ENCODE measurements at places on chromosomes 12 and 14.

GRCh38 chr12:116968986-116969385 is 58.2 kb downstream of the FBXW8 start:
- DNase-seq = no peak

DNA sequence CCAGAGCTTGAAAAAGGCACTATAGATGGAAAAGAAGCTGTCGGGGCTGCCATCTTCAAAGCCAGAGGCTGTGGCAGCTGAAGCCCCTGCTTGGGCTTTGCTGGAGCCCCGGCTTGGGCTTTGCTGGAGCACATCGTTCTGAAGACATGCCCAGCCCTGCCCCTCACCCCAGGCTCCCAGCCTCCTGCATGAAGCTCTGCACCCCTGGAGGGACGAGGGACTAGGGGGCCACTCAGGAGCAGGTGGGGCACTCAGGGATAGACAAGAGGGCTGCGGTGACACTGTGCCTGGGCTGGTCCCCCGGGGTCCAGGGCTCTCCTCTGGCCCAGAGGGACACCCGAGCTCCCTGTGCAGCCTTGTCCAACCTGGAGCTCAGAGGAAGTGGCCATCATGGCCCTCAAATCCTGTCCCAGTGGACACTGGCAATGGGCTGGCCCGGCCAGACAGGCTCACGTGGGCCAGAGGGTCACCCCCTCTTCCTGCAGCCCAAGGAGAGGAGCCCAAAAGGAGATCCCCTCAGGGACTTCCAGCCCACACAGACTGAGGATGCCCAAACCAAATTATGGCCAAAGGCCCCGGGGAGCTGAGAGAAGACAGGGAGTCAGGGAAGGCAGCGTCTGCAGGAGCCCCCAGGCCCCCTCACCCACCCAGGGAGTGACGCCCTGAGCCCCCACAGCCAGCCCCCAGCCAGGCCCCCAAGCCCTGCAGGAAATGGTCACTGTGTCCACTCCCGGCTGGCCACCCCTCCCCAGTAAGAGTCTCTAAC is 23.1 kb upstream of the C14orf180 start:
- no peak for DNase-seq

- no peak for DNase-seq
These were observed 13.5 kb upstream of the EML1 start for GRCh38 chr14:99779751-99780150.

DNA sequence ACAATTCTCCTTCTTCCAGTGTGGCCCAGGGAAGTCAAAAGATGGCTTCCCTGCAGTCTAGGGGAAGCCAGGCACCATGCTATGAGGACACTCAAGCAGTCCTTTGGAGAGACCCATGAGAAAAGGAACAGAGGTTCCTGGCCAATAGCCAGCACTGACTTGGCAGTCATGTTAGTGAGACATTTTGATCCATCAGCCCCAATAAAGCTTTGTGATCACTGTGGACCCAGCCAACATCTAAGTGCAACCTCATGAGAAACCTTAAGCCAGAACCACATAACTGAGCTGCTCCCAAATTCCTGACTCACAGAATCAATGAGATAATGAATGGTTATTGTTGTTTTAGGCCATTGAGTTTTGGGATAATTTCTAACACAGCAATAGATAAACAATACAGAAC is 51.0 kb upstream of the NAP1L1 start:
- DNase-seq = no peak

DNA sequence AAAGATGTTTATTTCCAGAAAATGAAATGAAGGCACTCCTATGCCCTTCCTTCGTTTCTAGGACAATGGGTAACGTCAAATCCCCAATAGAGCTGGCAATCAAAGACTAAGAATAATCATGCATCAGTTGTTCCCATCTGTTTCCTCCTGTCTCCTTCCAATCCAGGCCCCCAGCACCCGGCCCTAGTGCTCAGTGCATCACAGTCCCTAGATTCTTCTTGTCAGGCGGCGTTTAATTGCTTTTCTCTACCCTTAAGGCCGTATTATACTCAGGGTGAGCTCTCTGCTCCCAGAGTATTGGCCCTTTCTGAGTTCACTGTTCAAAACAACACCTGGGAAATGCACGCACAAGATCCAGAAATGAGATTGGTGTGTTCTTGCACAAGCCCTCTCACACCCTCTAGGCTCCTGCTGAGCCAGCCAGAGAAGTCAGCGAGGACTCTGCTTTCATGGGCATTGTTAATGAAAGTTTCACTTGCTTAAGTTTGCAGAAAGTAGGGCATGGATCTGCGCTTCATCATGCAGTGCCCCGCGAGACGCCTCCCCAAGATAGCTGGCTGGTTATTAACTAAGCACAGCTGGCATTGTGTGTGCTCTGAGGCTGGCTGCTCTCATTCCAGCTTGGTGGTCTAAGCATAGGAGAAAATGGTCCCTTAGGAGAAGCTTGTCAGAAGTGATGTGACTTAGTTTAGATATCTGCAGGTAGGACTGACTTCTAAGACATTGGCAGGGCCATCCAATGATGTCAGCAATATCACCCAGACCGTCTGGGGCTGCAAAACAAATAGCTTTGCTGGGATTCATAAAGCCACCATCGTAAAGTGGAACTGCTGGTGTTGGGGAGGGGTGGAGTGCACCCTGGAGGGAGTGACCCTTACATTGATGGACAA is 28.7 kb downstream of the CRACR2A start:
- no peak for DNase-seq

- DNase-seq = no peak
These were observed 53.3 kb downstream of the TRAF3 start for GRCh38 chr14:102830474-102831045.

- DNase-seq = no peak
These were observed 10.6 kb upstream of the NCOR2 start for GRCh38 chr12:124577986-124578385.

- no peak for DNase-seq
These were observed 36.1 kb downstream of the ATP2B1 start for GRCh38 chr12:89672589-89672979.

DNA sequence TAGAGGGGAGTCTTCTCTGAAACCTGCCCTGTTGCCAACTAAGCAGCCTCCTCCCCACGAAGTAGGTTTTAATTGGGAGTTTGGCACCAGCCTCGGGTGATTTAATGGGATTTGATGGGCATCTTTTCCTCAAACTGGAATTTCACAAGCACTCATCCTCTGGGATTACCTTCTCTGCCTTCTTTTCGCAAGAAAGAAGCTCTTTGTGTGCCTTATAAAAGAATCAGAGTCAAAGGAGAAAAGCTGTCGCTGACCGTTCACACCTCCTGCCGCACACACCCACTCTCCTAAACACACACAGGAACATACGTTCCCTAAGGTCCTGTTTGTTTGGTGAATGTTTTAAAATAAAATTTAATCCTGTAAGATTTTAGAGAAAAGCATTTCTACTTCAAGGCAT is 84.0 kb downstream of the PRMT8 start:
- no peak for DNase-seq

GRCh38 chr14:33123281-33123680 is 184.6 kb downstream of the NPAS3 start:
- no peak for DNase-seq

- no peak for DNase-seq
These were observed 17.7 kb upstream of the C14orf180 start for GRCh38 chr14:104561632-104562495.

DNA sequence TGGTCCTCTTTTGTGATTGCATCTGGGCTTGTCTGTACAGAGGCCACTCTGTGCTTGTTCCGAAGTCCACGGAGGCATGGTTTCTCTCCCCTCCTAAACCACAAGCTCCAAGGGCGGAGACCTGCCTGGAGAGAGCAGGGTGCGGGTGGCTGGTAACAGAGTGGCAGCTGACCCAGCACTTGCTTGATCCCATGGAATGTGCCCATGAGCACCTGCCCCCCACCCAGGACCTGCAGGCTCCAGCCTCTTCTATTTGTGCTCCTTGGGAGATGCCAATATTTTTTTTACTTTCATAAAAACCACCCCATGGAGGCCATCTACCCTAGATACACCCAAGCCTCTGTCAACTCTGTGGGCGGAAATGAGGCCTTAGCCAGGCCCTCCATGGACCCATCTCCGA is 104.7 kb downstream of the PRMT8 start:
- DNase-seq = no peak

GRCh38 chr14:78327426-78328221 is 157.5 kb downstream of the NRXN3 start:
- DNase-seq = no peak

DNA sequence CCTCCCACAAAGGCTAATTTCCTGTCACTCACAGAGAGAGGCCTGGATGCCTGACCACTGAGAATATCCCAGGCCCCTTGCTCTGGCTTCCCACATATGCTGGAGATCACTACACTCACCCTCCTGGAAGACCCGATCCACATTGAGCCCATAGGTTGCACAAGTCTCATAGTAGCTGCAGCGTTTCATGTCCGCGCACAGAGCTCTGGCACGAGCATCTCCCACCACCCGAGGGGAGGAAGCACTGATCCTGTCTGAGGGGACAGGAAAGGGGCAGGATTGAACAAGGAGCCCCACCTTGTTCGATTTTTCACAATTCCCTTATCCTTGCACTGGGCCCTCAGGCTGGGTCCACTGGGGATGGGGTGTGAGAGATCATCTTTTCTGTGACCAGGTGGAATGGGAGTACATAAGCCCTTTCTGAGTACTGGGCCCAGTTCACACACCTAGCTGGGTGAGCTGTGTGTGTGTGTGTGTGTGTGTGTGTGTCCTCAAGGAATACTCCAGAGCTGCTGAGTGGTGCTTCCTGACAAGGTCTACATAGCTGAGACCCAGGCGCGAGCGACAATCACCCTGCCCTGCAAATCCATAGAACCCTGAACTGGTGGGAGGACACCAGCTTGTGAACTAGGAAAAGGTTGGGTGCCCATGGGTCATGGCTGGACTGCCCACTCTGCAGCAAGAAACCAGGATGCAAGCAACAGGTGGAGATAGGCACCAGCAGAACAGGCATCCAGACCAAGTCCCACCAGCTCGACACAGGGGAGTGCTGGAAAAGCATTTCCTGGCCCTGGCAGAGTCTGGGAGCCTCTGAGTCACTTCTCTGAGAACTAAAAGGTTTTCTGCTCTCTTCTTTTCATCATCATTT is 5.6 kb downstream of the AGAP2 start:
- no peak for DNase-seq

DNA sequence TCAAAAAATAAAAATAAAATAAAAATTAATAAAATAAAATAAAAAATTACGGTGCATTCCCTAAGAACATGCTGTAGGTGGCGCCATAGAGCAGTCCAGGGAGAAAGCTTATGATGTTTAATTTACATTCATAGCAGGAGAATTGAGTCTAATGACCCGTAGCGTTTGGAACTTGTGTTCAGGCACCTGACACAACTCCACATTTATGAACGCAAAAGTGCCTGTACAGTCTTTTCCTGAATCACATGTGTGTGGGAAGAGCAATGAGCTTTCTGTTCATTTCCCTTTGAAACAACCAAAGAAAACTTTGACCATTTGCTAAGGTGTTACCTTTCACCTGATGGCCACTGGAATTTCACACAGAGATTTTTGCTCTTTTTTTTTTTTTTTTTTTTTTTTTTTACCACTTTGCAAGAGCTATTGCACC is 60.6 kb upstream of the KCNA1 start:
- DNase-seq = no peak

GRCh38 chr14:80522411-80522810 is 311.1 kb upstream of the DIO2 start:
- DNase-seq = no peak

- DNase-seq = no peak
These were observed 3.9 kb downstream of the MED21 start for GRCh38 chr12:27026257-27026656.

GRCh38 chr12:25130741-25131188 is 64.2 kb downstream of the DNAI7 start:
- no peak for DNase-seq

GRCh38 chr12:16323010-16323409 is 24.4 kb upstream of the MGST1 start:
- no peak for DNase-seq

DNA sequence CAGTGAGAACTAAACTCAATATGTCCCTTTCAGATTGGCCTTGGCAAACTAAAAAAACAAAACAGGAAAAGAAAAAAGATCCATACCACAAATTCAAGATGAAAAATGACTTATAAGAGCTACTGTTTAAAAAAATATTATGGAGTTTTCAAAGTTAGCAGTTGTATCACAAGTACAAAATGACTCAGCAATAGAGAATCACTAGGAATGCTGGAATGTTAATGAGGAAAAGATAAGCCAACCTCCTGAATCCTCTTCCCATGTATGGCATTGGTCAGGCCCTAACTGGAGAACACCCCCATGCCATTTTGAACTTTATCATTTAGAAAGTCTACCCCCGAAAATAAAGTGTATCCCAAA is 62.2 kb downstream of the PPP1R36 start:
- no peak for DNase-seq

- DNase-seq = no peak
These were observed 8.9 kb downstream of the GTF2A1 start for GRCh38 chr14:81211844-81212243.

GRCh38 chr12:76618031-76618430 is 58.5 kb upstream of the OSBPL8 start:
- no peak for DNase-seq

- no peak for DNase-seq
These were observed 13.9 kb upstream of the DEGS2 start for GRCh38 chr14:100173353-100173752.

DNA sequence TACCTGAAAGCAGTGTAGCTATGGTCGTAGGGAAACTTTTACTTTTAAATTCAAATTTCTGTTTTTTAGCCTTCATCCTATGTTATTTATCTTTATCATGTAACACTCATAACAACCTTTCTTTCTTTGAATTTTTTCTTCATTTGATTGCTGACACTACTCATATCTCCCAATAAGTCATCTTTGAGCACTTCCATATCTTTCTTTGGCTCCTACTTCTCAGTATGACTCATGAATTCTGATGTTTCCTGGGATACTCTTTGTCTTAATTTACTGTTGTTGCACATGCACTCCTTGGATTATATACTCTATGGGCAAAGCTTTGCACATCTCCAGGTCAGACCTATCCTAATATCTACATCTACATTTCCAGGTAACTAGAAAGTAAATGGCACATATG is 18.1 kb upstream of the IAPP start:
- no peak for DNase-seq

GRCh38 chr12:4420138-4420670 is 25.4 kb downstream of the FGF6 start:
- no peak for DNase-seq
